Vagina (tissue), 2 donors: ENCODE measurements at places on chromosomes 6 and 20.

DNA sequence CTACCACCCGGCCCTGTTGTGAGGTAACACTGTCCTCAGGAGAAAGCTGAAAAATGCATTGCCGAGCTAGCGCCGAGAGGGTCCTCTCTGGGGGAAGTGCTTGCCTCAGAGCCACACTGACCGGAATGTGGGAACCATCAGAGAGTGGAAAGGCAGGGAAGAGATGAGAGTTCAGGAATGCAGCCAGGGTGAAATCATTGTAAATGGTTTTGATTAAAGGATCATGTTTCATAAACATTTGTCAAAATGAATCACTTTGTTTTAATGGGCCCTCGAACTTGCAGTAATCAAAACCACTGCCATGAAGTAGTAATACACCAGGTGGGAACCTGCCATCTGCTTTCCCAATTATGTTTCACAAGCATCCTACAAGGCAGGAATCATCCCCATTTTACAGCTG, 16.9 kb upstream of the IL17F start:
- DNase-seq, result no peak

GRCh38 chr6:88666901-88667300, 296.5 kb downstream of the RNGTT start:
- DNase-seq, result no peak

DNA sequence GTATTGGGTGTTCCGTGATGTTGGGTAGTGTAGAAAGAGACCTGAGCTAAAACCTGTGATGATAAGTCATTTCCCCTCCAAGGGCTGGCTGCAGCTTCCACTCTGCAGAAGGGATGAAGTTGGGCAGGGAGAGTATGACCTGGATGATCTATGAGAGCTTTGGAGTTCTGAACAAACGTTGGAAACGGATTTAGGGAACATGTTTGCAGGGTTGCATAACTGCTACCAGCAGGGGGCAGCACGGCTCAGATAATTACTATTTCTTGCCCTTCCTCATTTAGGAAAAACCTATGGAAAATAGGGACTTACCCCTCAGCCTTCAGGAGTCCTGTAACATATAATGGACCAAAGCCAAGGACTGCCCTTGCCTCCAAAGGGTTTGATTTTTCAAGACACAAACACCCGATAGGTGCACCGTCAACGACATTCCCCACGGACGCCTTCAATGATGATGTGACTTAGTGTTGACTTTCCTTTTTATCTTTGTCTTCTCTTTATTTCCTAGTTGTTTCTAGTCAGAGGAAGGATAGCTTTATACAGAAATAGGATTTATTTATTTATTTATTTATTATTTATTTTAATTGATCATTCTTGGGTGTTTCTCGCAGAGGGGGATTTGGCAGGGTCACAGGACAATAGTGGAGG, 164.9 kb upstream of the SASH1 start:
- no peak for DNase-seq

DNA sequence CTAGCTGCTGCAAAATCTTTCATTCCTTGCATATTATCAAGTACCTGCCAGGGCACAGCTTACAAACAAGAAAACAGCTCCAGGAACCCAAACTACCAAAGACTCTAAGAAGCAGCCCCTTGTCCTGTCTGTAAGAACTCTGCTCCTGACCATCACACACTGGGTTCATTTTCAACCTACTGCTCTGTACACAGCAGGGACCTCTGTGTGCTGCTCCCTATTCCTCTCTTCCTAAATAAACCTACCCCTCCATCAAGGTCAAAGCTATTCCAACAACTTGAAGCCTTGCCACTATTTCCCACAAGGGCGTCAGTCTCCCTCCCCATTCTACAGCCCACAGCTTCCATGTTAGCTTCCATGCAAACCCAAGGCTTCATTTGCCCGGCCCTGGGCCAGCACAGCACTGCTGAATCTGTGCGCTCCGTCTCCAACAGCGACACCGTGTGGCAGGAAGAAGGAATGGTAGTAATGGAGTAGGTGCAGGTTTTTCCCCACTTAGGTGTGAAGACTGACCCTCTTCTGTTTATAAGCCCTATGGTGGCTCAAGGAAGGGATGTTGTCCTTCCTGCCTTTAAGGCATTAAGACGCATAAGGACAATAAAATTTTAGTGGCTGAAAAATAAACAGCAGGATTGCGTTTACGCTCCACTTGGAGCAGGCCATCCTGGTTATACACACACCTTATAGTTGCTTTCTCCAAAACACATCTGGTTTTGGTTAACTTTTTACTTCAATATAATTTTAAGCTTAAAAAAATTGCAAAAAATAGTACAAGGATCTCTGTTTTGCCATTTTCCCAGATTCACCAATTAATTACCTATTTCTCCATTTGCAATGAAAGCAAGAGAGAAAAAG, 115.2 kb upstream of the NXT1 start:
- no peak for DNase-seq

- no peak for DNase-seq
Measured at GRCh38 chr20:50197463-50198179, 7.0 kb downstream of the CEBPB start.

DNA sequence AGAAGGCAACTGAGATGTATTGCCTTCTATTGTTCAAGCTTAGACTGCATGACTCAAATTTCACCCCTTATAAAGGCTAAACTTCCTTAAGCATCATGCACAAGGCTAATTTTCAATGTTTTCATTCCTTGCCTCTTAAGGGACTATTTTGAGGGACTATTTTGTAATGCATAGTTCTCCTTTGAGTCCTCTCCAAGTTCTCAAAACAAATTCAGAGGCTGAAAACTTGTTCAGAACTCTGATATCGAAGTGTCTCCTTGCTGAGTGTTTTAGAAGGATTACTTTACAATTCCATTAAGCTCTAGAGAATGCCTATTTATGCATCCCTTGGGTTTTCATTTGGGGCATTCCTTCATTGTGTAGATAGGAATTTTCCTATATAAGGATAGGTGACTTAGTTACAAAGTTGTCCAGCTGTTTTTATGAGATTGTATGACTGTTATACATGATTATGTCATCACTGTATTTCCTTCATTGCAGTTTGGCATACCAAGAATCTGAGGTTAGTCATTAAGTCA, 41.7 kb downstream of the COL19A1 start:
- no peak for DNase-seq

GRCh38 chr6:227074-227782, 65.1 kb upstream of the DUSP22 start:
- DNase-seq, result no peak

- DNase-seq, result no peak
Measured at GRCh38 chr6:31927863-31928671, 550 bp downstream of the C2 start.

DNA sequence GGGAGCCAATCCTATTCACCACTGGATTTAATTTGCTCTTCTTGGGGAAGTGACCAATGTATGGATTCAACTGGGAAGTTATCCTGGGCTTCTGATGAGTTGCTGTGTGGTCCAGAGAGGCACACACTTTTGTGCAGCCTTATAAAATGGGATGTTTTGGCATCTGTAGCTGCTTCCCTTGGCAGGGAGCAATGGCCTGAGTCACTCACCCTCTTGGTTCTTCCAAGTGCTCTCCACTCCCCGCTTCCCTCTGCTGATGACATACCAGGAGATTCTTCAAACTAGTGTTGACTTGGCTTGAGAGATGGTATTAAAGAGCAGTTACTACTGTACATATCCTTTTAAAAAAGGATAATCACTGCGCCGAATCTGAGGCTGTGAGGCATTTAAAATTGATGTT, 105.8 kb downstream of the JARID2 start:
- no peak for DNase-seq

GRCh38 chr6:7559651-7560385, 18.3 kb downstream of the DSP start:
- no peak for DNase-seq

DNA sequence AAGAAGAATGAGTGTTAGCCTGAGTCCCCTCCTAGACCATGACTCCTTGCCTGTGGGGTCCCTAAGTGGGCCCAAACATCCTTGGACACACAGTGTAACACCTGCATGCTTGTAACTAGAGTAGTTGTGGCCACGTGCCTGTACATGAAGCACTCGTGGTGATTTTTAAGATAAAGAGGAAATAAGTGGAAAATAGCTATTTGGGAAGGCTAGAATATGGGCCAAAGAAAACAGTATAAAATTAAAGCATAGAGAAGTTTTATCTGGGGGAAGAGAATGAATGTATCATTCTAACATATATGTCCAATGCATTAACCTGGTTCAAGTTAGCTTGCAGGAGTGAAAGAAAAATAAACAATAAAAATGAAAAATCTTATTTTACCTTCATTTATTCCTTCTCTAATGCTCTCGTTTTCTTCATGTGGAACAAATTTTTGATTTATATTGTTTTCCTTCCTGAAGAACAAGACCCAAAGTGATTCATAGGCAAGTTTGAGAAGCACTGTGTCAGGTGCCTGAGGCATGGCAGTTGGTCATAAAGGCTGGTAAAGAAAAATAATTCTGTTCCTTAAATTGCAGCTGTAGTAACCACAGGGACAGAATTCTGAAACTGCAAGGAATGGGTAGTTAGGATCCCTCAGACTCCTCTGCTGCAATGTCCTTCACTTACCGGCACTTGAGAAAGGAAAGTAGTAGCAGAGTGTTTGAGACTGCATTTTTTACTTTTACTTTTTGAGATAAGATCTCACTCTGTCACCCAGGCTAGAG, 8.5 kb upstream of the CST3 start:
- no peak for DNase-seq

- no peak for DNase-seq
Measured at GRCh38 chr20:50101887-50102286, 11.1 kb downstream of the UBE2V1 start.

- DNase-seq, result no peak
Measured at GRCh38 chr6:151279891-151280290, 40.1 kb downstream of the AKAP12 start.

GRCh38 chr6:163965426-163966348, 551.2 kb downstream of the QKI start:
- DNase-seq, result no peak

- DNase-seq, result no peak
Measured at GRCh38 chr20:10239954-10240353, 21.3 kb downstream of the SNAP25 start.

GRCh38 chr20:21156266-21156665, 30.4 kb downstream of the KIZ start:
- no peak for DNase-seq

DNA sequence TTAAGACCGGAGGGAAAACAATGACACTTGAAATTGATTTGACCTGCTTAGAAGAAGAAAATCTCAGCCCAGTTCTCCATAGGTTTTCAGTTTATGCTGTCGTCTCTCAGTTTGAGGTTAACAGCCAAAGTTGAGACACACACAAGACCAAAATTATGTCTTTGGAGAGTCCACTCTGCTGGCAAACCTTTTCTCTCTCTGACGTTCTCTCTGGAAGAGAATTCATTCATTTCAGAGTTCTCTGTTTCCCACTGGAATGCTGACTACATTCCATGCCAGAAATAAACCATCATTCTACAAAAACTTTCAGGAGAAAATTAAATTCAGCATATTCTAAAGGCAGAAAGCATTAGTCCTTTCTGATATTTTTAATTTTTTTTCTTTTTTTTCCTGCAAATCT, 155.2 kb downstream of the TFAP2A start:
- DNase-seq, result no peak

GRCh38 chr20:34220561-34220960, 20.7 kb upstream of the ASIP start:
- DNase-seq, result no peak

GRCh38 chr6:63565058-63565726, 7.1 kb upstream of the LOC128125822 start:
- DNase-seq, result no peak

GRCh38 chr6:135853227-135853626, 1.7 kb downstream of the PDE7B start:
- no peak for DNase-seq

GRCh38 chr6:152563177-152563576, 74.0 kb downstream of the SYNE1 start:
- no peak for DNase-seq

GRCh38 chr6:102223942-102224341, 830.4 kb downstream of the GRIK2 start:
- DNase-seq, result no peak

DNA sequence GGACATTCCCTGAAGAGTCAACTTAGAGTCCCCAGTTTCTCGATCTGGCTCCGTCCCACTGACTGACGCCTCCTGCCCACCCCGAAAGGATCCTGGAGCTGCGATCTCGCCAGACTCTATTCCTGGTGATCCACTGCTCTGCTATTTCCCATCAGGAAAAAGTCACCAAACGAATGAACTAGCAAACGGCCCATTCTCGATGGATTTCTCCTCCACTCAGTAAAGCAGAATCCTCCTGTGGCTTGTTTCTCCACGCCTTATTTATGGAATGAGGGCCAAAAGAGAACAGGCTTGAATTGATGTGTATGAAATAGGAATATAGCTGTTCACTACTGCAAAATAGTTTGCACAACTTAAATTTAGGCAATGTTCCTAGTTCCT, 5.4 kb downstream of the NKX2-4 start:
- no peak for DNase-seq

GRCh38 chr6:169362501-169363121, 109.0 kb upstream of the THBS2 start:
- DNase-seq, result no peak

GRCh38 chr6:160276126-160276525, 17.5 kb upstream of the SLC22A2 start:
- no peak for DNase-seq

GRCh38 chr6:41922154-41922553, 855 bp downstream of the BYSL start:
- DNase-seq, result no peak

GRCh38 chr6:3209114-3210023, 18.1 kb downstream of the TUBB2B start:
- no peak for DNase-seq

DNA sequence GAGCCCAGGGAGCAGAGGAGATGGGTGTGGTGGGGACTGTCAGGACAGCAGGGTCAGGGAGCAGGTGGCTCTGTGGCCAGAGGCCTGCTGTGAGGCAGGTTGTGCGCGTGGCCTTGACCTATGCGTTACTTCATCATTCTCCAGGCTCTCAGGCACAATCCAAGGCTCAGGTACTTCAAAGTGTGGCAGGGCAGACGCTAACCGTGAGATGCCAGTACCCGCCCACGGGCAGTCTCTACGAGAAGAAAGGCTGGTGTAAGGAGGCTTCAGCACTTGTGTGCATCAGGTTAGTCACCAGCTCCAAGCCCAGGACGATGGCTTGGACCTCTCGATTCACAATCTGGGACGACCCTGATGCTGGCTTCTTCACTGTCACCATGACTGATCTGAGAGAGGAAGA, 535 bp downstream of the NCR2 start:
- DNase-seq, result no peak

GRCh38 chr6:130239755-130240154, 17.0 kb upstream of the SAMD3 start:
- no peak for DNase-seq
